SJCRH30 (cell line): ENCODE measurements at places on chromosomes 7 and 10.
A peak's percentile ranks its signal among the peaks of the same experiment; 100 is the strongest.

DNA sequence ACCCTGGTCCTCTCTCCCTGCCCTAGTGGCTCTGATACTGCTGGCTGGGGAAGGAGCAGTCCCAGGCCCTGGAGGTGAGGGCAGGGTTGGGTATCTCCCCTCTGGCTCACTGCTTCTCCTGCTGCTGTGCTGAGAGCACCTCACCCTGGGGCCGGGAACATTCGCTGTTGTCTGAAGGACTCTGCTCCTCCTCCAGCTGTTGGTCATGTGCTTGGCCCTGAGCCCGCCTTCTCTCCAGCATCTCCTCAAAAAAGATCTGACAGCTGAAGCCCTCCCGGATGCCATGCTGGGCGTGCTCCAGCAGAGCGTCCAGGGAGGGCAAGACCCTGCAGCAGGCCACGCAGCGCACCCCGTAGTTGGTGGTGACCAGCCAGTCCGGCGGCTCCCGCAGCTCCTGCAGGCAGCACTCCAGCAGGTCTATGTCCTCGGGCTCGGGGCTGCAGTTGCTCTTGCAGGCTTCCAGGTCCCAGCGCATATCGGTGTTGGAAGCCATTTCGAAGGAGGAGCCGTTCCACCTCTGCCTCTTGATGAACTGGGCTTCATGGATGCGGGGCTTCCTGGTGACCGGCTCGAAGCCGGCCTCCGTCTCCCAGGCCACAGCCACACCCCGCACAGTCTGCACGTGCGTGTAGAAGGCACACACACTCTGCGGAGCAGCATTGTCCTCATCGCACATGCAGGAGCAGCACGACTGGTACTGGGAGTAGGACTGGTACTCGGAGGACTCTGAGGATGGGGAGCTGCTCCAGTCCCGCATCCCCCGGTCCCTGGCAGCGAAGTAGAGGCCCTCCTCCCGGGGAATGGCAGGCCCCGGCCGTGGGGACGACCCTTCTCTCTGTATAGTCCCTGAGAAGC, 2.1 kb downstream of the FAM170B start:
- DNase-seq = peak; percentile 43

GRCh38 chr7:143382791-143383641, 1.9 kb downstream of the ZYX start:
- DNase-seq = no peak

DNA sequence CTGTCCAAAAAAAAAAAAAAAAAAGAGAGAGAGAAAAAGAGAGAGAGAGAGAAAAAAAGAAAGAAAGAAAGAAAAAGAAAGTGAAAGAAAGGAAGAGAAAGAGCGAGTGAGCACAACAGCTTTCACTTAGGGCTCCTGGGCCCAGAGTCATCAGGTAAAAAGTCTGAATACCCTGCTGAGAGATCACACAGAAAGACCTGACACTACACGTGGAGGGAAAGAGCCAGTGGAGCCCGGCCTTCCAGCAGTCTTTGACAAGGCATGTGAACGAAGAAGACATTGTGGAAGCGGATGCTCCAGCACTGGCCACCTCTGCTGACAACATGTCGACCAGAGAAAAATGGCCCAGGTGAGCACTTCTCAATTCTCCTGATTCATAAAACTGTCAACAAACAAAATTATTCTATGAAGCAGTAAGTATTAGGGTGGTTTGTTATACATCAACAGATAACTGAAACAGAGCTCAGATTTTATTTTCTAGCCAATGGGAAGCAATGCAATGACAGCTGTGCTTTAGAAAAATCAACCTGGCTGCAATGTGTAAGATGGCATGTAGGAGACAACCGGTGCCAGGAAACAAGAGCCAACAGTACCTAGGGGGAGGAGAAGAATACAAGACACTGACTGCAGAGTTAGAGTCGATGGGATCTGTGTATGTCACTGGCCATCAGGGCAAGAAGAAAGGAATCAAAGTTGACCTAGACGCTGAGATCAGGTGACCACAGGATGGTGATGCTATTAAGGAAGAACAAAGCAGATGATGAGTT, 4.4 kb downstream of the RNF216 start:
- DNase-seq = no peak

- peak; percentile 41 for DNase-seq
Measured at GRCh38 chr10:127715782-127716378, 21.1 kb upstream of the FOXI2 start.

DNA sequence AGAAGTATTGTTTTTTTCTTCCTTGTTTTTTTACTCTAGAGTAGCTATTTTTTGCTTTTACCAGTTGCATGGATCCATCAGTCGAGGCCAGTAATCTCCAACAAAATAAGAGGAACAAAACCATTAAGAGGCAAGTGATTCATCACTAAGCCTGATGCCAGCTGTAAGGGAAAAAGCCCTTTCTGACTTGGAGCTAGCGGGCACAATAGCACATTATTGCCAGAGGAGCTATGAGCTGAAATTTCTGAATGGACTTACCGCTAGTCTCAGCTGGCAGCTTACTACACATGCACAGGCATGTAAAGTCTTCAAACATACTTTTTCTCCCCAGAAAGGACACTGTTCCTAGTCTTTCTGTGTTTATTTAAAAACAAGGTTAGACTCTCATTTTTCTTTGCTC, 41.6 kb upstream of the PTPRZ1 start:
- no peak for DNase-seq

DNA sequence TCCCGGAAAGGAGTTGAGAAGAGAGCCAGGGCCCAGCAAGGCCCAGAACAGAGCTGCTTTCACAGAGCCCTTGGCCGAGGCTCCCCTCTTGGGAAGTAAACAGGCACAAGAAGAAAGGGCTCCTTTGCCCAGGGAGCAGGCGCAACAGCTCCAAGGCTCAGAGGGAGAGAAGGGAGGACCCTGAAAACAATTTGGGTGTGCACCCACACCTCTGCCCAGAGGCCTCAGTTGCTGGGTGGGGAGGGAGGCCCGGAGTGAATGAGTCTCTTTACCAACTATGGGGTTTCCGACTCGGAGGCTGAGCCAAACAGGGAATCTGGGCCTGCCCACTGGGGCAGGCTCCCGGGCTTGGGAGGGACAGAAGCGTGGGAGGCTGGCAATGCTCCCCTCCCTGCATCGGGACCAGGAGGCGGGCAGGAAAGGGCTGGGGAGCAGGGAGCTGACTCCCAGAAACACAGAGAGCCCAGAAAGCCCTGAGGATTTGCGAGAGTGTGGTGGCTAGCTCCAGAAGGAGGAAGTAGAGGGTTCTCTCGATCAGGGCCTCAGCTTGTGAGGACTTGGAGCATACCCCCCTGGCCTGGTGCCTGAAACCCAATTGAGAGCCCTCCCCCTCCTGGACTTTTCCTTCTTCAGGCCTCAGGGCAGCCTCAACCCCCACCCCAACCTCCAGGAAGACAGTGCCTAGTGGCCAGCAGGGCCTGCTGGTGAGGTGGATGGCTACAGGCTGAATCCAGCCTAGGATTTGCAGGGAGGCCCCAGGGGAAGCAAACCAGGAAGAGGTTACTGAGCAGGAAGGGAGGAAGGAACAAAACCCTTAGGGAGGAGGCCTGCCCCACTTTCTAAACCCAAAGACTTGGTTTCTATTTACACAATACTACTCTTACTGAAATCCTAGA, 6.2 kb downstream of the C10orf105 start:
- DNase-seq = peak; percentile 23

DNA sequence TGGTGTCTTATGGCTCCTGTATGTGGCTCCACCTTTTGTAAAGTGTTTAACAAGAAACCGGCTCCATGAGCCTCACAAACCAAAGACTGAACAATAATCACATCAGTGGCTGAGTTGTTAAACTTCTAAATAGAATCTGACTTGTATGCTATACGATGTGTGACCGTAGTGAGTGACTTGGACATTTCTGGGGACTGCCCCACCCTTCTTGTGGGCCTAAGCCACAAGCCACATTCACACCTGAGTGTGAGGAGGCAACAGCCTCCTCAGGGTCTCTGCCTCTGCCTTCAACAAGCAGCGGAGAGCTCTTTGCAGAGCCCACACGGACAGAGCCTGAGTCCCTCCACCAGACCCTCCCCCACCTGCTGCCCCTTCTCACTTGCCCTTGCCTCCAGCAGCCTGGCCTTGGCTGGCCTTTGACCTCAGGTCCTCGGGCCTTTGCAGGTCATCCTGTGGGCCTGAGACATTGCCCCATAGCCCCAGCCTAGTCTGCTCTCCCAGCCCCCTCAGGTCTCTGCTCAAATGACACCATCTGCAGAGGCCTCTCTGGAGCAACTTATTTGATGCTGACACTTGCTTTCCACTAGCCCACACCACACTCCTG, 156.8 kb upstream of the TNS3 start:
- DNase-seq = no peak

DNA sequence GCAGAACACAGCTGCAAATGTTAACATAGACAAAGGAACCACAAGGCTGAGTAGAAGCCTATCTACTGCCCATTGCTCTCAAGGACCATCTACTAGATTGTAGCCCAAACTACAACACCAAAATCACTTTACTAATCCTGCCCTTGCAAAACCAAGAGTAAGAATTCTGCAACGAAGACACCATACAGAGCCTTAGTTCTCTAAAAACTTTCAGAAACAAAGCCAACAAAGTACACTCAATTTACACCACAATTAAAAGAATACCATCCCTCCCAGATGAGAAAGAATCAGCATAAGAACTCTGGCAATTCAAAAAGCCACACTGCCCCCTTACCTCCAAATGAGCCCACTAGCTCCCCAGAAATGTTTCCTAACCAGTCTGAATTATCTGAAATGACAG, 294.3 kb downstream of the CTNNA3 start:
- DNase-seq = no peak

GRCh38 chr7:24301703-24302102, 17.7 kb downstream of the NPY start:
- no peak for DNase-seq

GRCh38 chr10:49834201-49834600, 72.1 kb upstream of the OGDHL start:
- DNase-seq = no peak

DNA sequence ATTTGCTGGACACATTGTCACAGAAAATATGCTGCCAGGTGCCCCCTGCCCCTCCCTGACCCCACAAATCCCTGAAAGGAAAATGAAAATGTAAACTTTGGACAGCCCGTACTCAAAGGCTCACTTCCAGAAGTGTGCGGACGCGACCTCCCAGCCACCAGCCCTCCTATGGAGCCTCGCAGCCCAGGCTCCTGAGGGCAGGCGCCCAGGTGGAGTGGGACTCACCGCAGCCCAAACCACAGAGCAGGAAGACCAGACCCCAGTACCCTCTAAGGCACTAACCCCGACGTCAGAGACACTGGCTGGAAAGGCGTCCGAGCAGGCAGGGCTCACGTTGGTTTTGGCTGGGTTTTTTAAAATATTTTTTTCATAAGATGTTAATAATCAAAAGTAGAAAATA, 57.3 kb downstream of the CSGALNACT2 start:
- DNase-seq = no peak

- no peak for DNase-seq
Measured at GRCh38 chr10:122349758-122350369, 24.6 kb upstream of the PLEKHA1 start.

- no peak for DNase-seq
Measured at GRCh38 chr7:133197972-133198544, 54.8 kb upstream of the EXOC4 start.

GRCh38 chr10:60883187-60883586, 60.8 kb downstream of the RHOBTB1 start:
- DNase-seq = peak; percentile 17

DNA sequence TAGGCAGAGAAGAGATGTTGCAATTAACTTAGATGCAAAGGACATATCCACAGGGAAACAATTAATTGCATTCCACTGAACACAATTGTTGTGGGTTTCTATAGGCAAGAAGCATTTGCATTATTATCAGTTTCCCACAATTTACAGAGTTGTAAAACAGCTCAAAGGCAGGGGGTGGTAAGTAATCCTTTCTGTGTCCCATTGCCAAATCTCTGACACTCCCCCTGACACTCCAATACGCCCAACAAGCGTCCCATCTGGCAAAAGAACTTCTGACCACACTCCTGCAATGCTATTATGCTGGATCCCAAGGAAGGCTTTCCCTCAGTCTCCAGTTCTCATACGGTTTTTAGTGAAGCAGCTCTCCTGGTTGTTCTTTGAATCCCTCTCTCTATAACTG, 179.8 kb downstream of the CXCL12 start:
- DNase-seq = no peak

DNA sequence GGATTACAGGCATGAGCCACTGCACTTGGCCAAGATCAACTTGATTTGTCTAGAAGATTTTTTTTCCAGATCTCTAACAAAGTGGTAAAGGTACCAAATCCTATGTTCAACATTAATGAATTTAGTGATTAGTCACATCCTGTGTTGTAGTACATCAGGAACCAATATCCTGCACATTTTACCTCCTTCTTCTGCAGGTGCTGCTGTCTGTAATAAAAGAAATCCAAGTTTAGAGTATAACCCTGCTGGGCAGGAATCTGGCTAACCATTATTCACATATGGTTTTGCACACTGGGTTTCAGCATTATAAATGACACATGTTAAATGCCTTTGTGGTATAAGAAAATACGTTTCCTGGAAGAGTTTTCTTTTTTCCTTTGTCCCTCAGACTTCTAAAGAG, 10.8 kb downstream of the PARD3 start:
- peak; percentile 40 for DNase-seq

- no peak for DNase-seq
Measured at GRCh38 chr10:628386-629045, 61.0 kb downstream of the DIP2C start.

DNA sequence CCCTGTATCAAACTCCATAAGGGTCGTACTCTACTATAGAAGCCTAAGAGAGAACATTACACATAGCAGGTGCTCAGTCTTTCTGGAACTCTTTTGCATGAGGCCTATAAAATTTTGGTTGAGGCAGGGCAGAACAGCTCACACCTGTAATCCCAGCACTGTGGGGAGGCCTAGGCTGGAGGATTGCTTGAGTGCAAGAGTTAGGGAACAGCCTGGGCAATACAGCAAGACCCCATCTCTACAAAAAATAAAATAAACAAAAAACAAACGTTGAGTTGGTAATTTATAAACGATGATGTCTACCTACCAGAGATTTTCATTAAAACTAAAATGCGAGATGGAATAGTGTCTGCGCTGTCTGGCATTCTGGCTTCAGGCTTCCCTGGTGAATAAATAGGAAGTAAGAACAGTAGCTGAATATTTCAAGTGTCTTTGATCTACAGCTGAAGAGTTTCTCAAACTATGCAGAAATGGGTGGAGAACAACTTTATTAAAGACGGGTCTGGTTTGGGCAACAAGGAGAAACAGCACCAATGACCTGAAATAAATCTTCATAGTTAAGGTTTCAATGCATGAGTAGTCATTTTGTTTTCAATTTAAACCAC, 774 bp downstream of the PON2 start:
- peak; percentile 11 for DNase-seq

GRCh38 chr7:3911685-3912084, 610.6 kb downstream of the SDK1 start:
- no peak for DNase-seq

GRCh38 chr7:108407676-108408075, 48.6 kb downstream of the NRCAM start:
- DNase-seq = no peak

DNA sequence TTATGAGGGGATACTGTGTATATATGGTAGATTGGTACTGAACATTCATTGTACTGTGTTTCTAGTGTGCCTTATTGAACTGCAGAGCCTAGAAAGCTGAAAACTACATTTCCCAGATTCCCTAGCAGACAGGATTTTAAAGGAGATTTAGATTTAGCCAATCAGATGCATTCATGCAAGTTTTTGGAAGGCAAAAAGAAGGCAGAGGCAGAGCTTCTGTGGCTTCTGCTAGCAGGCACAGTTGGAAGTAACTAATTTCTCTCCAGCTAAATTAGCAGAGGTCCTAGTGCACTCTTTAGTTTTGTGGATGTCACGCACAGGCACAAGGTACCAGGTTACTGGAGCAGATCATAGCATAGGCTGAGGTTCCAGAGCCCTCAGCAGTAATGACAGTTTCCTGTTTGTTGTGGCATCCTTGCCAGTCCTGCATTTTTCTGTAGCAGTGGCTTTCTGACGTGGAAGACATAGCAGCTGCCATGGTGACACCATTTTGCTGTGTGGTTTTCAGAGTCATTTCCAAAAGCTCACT, 83.7 kb upstream of the CCDC71L start:
- DNase-seq = no peak
